ENCODE measurements at places on chromosomes 7 and 10.

DNA sequence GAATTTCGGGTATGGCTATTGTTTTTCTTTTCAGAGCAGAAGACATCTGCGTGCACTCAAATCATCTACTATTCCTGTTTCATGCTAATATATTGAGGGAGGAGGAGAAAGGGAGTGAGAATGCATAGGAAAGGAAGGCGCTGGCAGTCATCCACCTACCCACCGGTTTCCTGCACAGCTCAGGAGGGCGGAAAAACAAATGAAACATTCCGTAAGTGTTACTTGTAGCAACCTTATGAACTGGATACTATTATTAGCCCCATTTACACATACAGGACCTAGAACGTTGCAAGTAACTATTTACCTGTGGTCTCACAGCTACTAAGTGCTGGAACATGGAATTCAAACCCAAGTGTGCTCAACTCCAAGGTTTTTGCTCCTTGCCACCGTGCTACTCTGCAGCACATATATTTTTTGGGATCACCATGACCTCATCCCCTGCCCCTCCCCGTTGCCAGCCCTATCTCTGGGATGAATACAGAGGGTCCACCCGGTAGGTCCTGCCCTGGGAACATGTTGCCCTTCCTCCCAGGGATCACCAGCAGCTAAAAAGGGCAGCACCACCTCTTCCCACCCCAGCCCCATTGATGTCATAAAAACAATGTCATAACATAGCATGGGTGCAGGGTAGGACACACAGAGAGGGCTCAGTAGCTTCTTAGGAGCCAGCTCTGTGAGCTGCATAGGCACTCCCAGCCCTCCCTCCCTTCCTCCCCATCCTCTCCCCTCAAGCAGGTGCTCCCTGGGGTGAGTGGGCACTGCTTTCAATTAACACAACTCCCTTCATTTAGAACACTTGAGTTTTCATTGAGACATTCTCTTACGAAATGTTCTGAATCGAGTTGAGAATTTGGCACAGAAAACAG lies 16.9 kb downstream of the GFRA1 start:
- no peak for DNase-seq

GRCh38 chr10:104642658-104643302 lies 1.7 kb downstream of the SORCS3 start:
- no peak for DNase-seq

GRCh38 chr7:16493266-16493665 lies 27.7 kb upstream of the SOSTDC1 start:
- no peak for DNase-seq

- no peak for DNase-seq
Measured at GRCh38 chr7:55108818-55109217, 90.0 kb downstream of the EGFR start.

- no peak for DNase-seq
Measured at GRCh38 chr7:6317797-6318438, 45.5 kb upstream of the CYTH3 start.

DNA sequence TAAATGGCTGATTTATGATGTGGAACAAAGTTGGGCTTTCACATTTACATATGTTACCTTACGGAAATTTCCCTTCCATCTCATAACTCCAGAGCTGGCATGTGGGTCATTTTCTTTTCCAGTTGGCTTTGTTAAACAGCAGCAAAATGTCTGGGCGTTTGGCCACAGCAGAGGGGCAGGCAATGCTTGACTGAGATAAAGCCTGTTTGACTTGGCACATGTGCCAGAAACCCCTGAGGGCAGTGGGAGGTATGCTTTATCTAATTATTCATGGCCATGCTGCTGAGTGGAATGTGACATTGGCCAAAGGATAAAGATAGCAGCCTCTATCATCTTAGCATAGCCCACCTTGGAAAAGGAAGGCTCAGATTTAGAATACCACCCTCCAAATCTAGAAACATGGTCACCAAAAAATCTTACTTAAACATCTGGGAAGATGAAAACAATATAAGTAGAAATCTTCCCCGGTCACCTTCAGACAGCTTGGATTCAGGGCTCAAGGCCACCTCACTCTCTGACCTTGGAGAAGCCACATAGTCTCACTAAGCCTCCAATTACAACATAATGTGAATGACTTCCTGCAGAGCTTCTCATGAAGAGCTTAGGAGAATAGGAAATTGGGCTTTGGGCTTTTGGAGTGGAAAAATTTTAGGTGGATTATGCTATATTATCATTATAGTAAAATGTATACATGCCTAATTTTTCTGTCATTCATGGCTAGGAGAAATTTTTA lies 101.5 kb downstream of the GRM3 start:
- DNase-seq: no peak

- DNase-seq: no peak
Measured at GRCh38 chr10:88987840-88988239, 2.8 kb upstream of the FAS start.

DNA sequence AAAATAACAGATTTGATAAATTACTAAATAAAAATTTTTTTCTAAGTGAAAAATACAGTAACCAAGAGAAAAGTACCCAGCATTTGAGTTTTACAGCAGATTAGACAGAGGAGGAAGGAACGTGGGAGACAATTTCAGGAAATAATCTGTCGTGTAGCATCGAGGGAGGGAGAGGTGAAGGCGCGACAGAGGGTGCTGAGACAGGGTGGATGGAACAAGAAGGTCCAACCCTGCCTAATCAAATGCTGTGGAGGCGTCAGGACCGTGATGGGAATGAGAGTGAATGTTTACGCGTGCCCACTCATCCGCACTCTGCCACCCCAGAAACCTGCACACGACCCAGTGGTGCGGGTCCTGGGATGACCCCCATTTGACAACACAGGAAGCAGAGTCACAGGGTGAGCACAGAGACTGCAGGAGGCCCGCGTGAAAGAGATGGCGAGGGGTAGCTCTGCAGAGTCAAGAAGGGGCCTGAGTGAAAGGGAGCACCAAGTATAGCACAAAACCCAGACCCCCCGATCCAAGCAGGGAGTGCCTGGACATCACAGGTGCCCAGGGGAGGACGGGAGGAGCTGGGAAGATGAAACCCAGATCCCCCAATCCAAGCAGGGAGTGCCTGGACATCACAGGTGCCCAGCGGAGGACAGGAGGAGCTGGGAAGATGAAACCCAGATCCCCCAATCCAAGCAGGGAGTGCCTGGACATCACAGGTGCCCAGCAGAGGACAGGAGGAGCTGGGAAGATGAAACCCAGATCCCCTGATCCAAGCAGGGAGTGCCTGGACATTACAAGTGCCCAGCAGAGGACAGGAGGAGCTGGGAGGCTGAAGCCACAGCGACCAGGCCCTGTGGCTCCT lies 558.9 kb downstream of the DNAJB6 start:
- no peak for DNase-seq

DNA sequence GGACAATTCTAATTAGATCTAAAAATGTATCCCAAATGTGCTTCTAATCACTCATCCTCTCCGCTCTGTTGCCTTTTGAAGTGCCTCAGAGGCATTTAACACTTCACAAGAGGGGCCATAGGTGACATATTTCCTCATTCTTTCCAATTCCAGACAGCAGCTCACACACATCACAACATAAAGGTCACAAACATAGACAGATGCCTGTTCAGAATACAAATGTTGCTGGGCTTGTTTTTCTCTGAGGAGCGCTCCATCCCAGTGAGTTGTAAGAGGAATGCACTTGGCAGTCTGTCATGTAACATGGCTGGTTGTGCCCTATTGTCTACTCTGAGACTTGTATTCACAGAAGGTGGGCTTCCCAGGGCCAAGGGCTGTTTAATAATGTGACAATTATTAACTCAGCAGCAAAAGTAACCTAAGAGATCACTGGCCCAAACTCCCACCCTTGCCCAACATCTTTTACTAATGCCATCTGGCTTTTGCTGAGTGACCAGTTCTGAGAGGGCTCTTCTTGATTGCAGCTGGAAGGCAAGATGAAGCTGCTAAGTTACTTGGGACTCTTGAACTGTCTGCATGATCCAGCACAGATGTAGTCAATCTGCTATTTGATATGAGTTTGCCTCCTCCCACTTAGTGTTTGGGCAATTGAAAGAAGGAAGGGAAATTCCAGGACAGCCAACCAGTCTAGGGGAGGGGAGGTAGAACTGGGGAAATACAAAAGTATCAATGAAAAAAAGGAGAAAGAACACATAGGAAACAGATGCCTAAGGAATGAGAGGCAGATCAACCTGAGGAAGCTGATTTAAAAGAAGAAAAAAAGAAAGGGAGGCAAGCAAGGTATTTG lies 13.6 kb downstream of the PON2 start:
- DNase-seq: no peak

GRCh38 chr10:130218936-130219335 lies 82.7 kb downstream of the GLRX3 start:
- no peak for DNase-seq

DNA sequence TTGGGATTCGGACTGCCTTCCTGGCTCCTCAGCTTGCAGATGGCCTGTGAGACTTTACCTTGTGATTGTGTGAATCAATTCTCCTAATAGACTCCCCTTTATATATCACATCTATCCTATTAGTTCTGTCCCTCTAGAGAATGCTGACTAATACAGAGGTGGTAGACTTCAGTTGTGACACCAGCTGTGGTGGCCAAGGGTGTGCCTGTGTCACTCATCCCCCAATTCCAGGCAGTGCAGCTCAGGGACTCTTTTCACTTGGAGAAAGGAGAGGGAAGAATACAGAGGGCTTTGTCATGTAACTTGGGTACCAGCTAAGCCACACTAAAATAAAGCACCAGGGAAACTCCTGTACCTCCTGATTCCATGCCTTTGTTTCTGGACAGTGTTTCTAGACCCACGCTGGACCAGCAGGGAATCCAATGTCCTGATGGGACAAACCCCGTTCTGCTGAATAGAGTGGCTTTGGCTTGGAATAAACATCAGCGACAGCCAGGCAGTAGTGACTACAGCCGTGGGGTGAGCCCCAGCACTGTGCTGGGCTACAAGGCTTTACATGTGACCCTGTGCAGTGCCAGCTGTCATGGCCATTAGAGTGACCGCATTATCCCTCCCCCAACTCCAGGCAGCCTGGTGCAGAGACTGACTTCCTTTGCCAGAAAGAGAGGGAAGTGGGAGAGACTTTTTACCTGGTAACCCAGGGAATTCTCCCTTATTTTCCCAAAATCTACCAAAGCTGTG lies 233.6 kb downstream of the ANK3 start:
- DNase-seq: no peak

- no peak for DNase-seq
Measured at GRCh38 chr7:63117-63480, 129.3 kb upstream of the FAM20C start.

DNA sequence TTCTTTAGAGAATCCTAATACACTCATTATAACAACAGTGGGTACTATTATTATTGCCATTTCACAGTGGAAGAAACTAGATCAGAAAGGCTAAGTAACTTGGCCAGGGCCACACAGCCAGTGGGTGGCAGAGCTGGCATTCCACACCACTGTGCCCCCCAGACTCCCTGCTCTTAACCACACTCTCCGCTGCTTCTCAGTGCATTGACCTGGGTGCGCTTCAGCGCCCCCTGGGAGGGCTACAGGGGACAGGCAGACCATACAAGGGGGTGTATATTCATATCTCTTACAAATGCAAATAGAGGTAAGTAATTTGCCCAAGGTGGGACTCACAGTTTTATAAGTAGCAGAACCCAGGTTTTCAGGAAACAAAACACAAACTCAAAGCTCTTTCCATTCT lies 77.0 kb upstream of the NMT2 start:
- peak; percentile 24 for DNase-seq

GRCh38 chr10:66521506-66521905 lies 404.3 kb upstream of the LRRTM3 start:
- no peak for DNase-seq

GRCh38 chr7:137932881-137933269 lies 69.0 kb downstream of the CREB3L2 start:
- no peak for DNase-seq

GRCh38 chr7:64630496-64630895 lies 35.4 kb upstream of the ZNF107 start:
- DNase-seq: no peak

- no peak for DNase-seq
Measured at GRCh38 chr7:15086131-15086611, 183.6 kb upstream of the DGKB start.

- DNase-seq: no peak
Measured at GRCh38 chr10:75803816-75804552, 372.6 kb downstream of the LRMDA start.

DNA sequence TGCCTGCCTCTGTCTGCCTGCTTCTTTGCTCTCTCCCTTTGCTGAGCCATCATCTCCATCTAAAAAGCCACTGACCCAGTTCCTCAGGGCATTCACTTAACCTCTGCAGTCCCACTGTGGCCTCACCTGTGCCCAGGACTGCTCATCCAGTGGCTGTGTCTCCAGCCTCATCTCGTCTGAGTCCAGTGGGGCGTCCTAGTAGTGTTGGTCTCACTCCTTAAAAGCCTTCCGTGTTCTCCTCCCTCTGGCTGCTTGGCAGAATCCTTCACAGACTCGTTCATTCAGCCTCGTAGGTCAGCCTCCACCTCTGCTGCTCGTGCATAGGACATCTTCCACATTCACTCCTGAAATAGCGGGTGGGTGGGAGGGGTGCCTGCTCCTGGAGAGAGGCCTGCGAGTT lies 7.3 kb downstream of the RARRES2 start:
- no peak for DNase-seq

DNA sequence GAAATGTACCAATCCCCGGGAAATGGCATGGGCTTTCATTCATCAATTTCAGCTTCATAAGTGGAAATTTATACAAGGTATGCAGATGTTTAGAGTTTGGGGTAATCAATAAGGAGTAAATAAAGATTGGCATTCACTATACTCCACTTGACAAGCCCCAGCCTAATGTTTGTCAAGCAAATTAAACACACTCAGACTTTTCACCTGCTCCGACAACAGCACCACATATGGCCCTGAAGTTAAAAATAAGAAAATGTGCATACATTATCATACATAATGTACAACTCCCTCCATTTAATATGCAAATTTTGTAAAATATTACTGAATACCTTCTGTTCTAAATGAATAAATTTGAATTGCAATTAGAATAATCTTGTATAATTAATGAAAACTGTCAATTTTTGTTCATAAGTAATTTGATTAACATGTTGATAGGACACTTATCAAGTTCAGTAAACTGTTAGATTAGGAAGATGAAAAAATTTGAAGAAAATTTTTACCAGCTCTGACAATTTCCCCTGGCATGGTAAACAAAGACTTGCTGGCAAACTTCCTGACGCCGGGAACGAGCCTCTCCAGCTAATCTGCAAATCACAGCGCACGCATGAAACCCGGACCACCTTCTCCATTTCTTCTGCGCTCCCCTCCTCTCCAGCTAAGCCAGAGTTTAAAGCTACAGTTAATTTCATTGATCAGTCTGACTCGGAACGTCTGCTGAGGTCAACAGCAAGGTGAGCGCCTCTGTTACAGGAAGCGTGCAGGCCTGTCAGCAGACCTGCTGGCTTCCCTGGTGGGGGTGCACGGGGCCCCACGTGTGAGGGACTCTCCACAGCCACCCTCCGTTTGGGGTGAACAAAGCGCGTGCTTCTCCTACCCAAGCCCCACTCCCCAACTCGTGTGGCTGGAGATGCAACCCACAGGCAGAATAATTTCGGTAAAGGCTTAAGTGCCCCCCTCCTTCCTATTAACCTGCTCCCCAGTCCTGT lies 70.7 kb downstream of the EBF3 start:
- DNase-seq: no peak

DNA sequence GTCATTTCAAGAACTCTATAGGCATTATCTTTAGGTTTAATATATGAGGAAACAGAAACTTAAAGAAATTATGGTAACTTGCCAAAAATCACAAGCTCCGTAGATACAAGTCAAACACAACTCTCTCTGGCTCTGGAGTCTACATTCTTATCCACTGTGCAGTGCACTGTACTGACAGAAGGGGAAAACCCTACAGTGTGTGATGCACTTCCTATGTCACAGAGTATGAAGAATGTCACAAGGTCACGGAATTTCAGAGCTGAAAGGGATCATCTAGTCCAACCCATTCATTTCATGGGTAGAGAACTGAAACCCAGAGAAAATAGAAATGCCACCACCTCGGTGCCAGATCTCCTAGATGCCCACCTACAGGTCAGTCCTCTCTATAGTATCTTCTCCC lies 86.1 kb downstream of the LRRTM3 start:
- DNase-seq: no peak

Measured in CD4-positive, alpha-beta T cell treated with Interleukin-17A for 1 hour (primary cell).